ENCODE measurements at places on chromosomes 13 and 19.
A peak's percentile ranks its signal among the peaks of the same experiment; 100 is the strongest.

- no peak for DNase-seq
Measured at GRCh38 chr19:38944981-38945506, 14.3 kb downstream of the MRPS12 start.

- no peak for DNase-seq
Measured at GRCh38 chr19:10517361-10517759, at the start of gene S1PR5. S1PR5 (minus strand) TSS chr19:10517447; CDS start chr19:10515011, 2,436 bp downstream.

- no peak for DNase-seq
Measured at GRCh38 chr19:54193011-54193410, 1.9 kb downstream of the TSEN34 start.

GRCh38 chr19:28606269-28607032, 606.5 kb downstream of the UQCRFS1 start:
- DNase-seq, result no peak

DNA sequence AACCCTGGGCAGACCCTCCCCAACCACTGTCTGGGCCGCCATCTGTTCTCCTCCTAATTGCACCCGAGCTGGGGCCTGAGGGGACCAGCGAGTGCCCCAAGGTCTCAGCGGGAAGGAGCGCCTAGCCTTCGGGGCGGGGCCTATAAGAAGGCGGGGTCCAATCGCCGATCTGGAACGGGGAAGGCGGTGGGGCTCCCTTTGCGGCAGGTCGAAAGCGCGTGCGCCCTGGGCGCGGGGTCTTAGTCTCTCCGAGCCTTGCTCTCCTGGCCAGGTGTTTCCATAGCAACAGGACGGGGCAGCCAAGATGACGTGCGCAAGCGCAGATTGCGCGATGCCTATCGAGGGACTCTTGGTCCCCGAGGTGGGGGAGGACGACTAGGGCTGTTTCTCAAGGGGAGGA, 2.8 kb downstream of the MAST1 start:
- DNase-seq, result no peak

DNA sequence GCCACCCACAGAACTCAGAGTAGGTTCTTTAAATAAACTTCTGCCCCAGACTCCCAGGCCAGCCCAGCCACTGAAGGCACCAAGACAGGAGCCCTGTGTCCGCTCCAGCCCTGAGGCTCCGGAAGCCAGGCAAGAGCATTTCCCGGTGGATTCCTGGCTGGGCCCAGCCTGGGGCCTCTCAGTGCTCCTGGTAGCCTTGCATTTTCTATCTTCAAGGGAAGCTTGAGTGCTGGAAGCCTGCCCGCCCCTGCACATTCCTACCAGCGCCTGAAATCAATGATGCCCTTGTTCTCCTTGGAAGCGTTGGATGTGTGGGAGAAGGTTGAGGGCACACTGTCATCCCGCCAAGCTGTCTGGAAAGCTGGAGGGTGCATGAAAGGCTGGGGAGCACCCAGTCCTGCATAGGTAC, 70.3 kb downstream of the ALOX5AP start:
- no peak for DNase-seq

GRCh38 chr13:96391606-96392005, 301.7 kb downstream of the HS6ST3 start:
- DNase-seq, result no peak

DNA sequence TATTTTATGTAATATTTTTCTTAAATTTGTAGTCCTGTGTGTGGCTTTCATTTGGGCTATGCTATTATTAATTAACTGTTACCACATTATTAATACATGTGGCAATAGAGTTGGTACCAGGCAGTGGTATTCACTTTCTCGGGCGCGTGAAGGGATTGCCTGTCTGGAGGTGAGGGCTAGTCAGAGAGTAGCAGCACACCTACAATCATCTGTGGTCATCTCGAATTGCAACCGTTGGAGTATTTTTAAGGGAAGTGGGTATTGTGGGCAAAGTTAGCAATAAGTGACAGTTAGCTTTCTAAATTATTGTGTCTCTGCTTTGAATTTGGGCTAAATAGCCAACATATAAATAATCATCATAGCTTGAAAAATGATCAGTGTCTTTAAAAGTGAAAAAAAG, 20.0 kb upstream of the GPR18 start:
- no peak for DNase-seq

- DNase-seq, result no peak
Measured at GRCh38 chr13:110265682-110266430, 41.1 kb downstream of the COL4A1 start.

- no peak for DNase-seq
Measured at GRCh38 chr19:1315470-1316166, 29.9 kb downstream of the EFNA2 start.

DNA sequence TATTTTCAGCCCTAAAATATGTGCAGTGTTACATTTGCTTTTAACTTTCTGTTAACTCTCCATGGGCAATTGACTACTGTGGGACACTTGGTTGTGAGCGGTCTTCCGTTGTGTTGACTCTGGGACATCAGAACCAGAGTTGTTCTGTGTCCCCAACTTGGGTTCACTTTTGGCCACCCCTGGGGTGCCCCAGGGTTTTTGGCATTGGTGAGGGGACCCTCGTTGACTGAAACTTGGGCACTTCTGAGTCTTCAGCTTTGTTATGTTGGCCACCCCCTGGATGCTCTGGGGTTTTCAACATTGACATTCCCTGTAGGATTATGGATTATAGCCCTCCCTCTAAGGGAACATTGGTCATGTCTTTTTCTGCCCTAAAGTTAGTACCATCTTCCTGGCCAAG, 57.1 kb downstream of the OR10H4 start:
- no peak for DNase-seq

DNA sequence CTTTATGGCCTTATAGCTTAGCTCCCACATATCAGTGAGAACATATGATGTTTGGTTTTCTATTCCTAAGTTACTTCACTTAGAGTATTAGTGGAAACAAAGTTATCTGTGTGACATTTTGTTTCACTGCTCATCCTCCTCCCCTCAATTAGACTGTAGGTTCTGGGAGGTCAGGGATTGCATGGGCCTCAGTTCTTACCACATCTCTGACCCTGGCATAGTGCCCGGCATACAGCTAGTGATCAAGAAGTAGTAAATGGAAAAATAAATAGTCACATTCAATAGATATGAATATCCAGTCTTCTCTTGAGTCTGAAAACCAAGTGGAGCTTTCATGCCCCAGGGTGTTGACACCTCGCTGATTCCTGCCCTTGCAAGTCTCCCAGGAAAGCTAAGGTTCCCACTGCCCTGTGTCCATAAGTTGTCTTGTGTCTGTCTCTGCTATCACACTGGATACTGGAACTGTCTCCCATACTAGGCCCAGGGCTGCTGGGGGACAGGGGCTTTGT, 249.5 kb upstream of the TSHZ3 start:
- no peak for DNase-seq

GRCh38 chr13:113947311-113948033, 26.4 kb downstream of the C13orf46 start:
- DNase-seq, result no peak

- DNase-seq, result no peak
Measured at GRCh38 chr19:11422163-11423065, 3.3 kb upstream of the RGL3 start.

- DNase-seq, result no peak
Measured at GRCh38 chr19:48121909-48122371, 11.3 kb upstream of the PLA2G4C start.

GRCh38 chr13:112137144-112137543, 70.2 kb downstream of the SOX1 start:
- no peak for DNase-seq

DNA sequence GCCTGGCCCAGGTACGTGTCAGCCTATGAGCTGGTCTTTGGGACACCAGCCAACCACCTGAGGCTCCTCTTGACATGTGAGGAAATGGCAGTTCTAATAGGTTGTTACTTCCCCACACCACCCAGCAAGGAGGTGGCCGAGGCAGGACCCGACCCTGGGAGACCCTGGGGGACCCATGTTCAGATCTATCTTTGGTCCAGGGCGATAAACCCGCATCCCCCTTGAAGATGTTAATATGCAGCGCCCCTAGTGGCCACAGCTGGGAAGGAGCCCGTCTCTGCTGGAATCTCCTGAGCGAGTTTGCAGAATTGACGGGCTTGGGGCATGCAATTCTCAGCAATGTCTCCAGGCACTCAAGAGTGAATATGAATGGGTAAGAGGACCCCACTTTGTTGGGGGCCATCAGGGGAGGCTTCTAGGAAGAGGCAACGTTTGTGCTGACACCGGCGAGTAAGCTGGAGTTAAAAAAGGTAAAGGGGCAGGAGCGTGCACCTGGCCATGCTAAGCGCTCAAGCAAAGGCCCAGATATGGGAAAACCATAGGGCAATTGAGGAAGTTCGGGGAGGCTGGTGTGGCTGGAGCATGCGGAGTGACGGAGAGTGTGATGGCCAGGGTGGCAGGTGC, 1.5 kb upstream of the MYO1F start:
- peak; percentile 65 for DNase-seq

GRCh38 chr19:5434970-5435641, 20.1 kb upstream of the ZNRF4 start:
- DNase-seq, result peak; percentile 78

DNA sequence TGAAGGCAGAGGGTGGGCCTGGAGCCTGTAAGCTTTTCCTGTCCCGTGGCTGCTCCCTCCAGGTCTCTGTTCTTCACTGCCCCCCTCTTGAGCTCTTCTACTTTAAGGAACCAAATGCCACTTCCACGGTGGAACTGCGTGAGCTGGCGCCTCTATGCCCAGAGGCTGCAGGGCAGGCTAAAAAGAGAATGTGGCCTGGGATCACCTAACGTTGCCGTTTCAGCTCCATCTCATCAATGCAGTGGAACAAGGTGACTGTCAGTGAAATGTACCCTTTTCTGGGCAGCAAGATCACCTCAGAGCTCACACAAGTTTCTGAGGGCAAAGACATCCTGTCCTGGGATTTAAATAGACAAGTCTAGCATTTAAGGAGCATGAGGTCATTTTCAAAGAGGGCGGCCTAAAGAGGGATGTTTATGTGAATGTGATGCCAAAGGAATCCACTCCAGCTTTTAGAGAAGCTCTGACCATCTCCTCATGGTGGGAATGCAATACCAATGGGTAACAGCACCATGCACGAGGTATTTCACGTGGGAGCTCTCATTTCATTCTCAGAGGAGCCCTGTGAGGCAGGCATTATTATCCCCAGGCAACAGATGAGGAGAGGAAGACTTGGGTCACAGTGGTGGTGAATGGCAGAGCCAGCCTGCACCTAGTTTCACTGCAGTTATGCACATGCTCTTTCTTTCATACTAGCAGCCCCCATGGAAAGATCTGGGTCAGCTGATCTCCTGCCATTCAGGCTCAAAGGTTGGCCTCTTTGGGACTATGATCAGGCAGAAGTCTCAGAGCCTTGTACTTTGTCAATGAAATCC, 39.3 kb downstream of the RGCC start:
- no peak for DNase-seq

DNA sequence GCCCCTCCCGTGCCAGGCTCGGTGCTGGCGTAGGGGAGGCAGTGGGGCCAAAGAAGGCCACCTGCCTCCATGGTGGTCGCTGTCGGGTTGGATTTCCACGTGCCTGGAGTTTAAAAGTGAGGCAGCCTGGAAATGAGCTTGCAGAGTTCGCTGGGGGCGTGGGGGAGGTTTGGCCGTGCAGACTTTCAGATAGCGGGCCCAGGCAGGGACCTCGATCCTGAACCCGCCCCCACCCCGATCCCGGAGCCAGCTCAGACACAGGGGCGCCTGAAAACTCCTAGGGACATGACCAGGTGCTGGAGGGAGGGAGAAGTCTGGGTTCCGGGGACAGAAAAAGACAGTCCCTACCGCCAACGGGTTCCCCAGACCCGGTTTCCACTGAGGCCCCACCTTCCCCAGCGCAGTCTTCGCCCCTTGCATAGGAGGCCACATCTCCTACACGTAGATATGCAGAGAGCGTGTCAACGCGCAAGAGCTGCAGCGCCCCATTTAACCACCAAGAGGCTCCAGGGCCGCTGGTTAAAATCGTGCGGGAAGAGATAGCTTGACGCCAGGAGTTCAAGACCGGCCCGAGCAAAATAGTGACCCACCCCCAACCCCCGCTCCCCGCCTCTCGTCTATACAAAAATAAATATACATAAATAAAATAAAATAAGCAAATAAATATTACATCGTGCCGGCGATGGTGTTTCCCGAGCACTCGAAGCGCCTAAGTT, 8.5 kb downstream of the CCDC8 start:
- no peak for DNase-seq

DNA sequence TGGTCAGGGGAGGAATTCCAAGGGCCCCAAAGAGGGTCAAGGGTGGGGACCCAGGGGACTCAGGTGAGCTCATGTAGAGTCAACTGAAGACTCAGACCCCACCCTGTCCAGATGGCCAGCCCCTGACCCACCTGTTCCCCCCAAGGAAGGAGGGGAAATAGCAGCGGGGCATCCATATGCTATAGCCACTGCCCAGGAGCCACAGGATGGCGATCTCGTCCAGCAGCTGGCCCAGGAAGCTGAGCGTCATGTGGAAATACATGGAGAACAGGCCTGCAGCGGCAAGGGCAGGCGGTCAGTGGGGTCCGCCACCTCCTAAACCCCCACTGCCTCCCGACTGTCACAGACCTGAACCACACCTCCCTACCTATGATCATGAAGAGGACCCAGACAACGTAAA, 21.4 kb downstream of the ACER1 start:
- DNase-seq, result no peak

GRCh38 chr19:2982983-2983350, 5.6 kb downstream of the TLE6 start:
- no peak for DNase-seq

- peak; percentile 93 for DNase-seq
Measured at GRCh38 chr13:49444524-49445395, 686 bp downstream of the SETDB2 start.

GRCh38 chr13:28890712-28891111, 70.6 kb downstream of the MTUS2 start:
- no peak for DNase-seq

- DNase-seq, result no peak
Measured at GRCh38 chr13:51663973-51664957, 80.0 kb downstream of the WDFY2 start.

- no peak for DNase-seq
Measured at GRCh38 chr13:67134417-67135129, 95.6 kb downstream of the PCDH9 start.

- DNase-seq, result no peak
Measured at GRCh38 chr13:33869005-33869404, 51.1 kb downstream of the RFC3 start.

GRCh38 chr13:27000686-27001085, 170.9 kb downstream of the USP12 start:
- no peak for DNase-seq

- no peak for DNase-seq
Measured at GRCh38 chr19:2199215-2199614, 35.5 kb downstream of the DOT1L start.

- peak; percentile 82 for DNase-seq
Measured at GRCh38 chr19:12611361-12611699, 610 bp downstream of the ZNF791 start.

- DNase-seq, result no peak
Measured at GRCh38 chr13:24032252-24032651, 128.3 kb upstream of the SPATA13 start.

GRCh38 chr13:93740334-93740733, 513.7 kb downstream of the GPC6 start:
- no peak for DNase-seq

GRCh38 chr13:90773681-90774080, 573.8 kb upstream of the MIR17HG start:
- DNase-seq, result no peak

All from RKO (cell line).